ENCODE measurements at places on chromosomes 2 and 18. TPM values are rescaled to one million over a fixed set of nuclear protein-coding genes. Genes with fewer than 3 reads are reported as not detected.

GRCh38 chr2:228673876-228674554 lies 492.5 kb upstream of the SPHKAP start:
- no peak for DNase-seq

The ERLEC1 gene
- 43.7 TPM for total RNA-seq

- DNase-seq = no peak
Observed at GRCh38 chr2:5524551-5524950, 167.6 kb upstream of the SOX11 start.

DNA sequence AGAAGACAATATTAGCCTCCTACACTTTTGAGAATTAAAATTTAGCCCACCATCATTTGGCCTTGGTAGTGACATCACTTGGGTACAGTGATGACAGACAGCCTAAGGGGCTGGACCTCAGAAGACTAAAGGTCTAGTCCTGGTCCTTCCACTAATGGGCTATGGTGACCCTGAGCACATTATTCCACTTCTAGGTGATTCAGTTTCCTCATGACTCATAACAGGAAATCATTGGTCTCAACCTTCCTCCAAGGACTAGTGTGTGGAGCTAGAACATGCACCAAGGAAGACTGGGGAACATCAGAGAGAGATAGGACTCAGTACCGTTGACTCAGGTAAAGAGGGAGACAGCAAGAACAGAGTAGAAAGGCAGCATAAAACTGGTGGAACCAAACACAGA lies 64.0 kb downstream of the TFCP2L1 start:
- no peak for DNase-seq

DNA sequence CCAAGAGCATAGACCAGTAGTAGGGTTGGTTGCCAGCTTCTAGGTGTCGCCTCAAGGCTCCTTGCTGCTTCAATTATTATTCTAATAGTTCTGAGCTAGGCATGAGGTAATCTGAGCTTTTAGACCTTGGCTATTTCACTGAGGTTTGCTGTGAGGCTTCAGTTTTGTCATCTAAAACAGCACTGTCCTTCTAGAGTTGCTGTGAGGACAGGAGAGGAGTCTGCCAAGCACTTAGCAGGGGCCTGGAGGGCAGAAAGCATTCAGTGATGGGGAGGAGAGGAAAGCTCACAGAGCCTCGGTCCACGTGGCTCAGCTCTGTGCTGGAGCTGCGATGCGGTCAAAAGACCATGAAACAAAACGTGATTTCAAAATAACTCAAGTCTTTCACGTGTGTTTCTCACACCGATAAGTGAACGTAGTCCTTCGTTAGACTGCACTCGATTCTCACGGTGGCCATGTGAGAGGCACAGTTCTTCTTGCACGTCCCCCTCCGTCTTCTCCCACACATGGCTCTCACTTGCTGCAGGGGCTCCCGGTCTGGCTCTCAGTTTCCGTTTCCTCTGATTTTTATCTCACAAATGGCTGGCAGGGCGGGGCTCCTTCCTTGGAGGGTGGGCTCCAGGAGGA lies 113.7 kb downstream of the B3GNT2 start:
- peak; percentile 54 for DNase-seq

DNA sequence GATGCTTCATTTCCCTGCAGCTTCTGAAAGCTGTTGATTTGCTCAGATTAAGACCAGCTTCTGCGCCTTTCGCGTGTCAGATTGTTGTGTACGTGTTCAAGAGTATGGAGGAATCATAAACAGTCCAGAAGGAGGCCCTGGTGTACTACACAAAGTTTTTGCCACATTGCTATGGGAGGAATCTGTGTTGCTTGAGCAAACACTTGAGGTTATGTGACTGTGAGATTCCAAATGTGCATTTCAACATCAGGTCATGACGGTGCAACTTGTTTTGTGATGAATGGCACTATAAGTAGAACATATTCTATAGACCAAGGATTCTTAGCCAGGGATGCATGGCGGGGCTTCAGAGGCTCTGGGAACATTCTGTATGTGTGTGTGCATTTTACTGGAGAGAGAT lies 35.0 kb downstream of the SRSF7 start:
- no peak for DNase-seq

The RSAD2 gene
- total RNA-seq = 4.5 TPM

DNA sequence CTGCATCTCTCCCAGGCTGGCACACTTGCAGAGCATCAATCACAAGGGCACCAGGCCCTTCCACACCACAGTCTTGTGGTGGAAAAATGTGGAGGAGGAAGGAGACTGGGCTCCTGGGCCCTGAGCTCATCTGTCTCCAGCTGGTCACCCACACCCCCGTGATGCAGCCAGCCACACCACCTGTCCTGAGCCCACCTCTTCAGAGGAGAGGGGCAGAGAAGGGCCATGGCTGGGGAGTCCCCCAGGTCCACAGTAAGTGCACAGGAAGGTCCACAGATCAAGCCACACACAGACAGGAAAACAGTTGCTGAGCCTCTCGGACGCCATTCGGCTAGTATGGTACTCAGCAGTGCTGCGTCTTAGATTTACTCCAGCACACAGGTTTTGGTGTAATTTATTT lies 203.5 kb upstream of the SALL3 start:
- DNase-seq = no peak

The CCL20 gene
- total RNA-seq = 2.7 TPM

The SH2D6 gene
- 0.98 TPM for total RNA-seq

GRCh38 chr2:136297994-136298393 lies 180.0 kb upstream of the CXCR4 start:
- DNase-seq = no peak

The IL1B gene
- 2.9 TPM for total RNA-seq

- DNase-seq = no peak
Observed at GRCh38 chr2:170144761-170145160, 33.2 kb upstream of the MYO3B start.

The TGFA gene
- 30.8 TPM for total RNA-seq

DNA sequence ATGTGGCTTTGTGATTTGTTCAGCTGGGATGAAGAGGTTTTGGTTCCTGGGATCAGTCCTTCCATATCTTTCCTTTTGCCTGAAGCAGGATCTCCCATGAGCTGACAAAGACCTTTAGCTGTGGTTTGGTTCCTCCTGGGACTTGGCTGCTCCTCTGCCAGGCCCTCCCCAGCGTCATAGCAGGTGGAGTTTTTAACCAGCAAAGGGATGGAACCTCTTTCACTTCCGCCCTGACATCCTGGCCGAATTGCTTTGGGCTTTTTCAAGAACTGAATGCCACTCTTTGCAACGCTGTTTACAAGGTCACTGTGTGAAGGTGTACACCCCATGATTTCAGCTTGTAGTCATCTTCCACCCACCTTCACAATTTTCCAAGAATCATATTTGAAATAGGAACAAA lies 390 bp downstream of the PCARE start:
- DNase-seq = no peak

- peak; percentile 42 for DNase-seq
Observed at GRCh38 chr2:3491716-3492474, 27.4 kb downstream of the ADI1 start.

The GNAL gene
- 9.7 TPM for total RNA-seq

The TTC39C gene
- total RNA-seq = 17.4 TPM

- no peak for DNase-seq
Observed at GRCh38 chr2:15281681-15282080, 279.5 kb downstream of the NBAS start.

GRCh38 chr2:4140281-4140970 lies 437.1 kb downstream of the DCDC2C start:
- DNase-seq = no peak

The GNLY gene
- 5.5 TPM for total RNA-seq

The CUL3 gene
- 78.5 TPM for total RNA-seq

GRCh38 chr2:85744055-85744454 lies 9.7 kb upstream of the ATOH8 start:
- no peak for DNase-seq

DNA sequence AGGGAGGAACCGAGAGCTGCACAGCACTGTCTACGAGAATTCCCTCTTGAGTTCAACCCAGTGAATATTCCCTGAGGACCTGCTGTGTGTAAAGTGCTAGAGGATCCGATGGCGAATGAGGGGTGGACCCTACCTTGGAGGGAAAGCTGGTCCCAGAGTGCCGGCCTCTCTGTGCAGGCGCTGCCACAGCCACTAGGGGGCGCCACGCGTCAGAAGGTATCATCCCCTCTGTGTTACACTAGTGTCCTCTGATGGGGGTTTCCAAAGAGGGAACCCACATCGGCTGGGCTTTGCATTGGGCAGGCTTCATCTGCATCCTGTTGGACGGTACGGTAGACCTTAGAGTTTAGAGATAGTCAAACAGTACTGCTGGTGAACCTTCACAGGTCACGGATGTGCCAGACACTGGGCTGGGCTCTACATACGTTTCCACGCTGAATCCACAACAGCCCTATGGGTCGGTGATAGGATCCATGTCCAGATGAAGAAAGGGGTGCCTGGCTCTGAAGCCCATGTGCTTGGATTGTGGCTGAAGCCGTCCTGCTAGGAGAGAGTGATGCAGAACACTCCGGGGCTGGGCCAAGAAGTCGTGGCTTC lies 39.0 kb downstream of the COA5 start:
- peak; percentile 33 for DNase-seq

GRCh38 chr18:13014818-13015217 lies 23.7 kb downstream of the CEP192 start:
- no peak for DNase-seq

DNA sequence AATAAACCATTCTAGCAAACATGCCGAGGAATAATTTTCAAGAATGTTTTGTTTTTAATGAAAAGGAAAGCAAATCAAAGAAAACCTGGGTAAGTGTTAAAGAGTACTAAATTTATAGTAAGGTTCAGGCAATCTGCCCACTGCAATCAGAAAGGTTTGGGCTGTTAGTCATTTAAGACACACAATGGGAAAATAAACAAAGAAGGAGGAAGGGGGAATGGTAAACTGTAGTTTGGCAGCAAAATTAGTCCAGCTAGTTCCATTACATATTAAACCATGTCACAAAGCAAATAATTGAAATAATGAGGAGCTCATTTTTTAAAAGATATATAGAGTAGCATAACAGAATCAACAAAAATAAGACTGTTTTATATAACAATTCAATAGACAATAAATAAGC lies 87.5 kb upstream of the COPS8 start:
- DNase-seq = no peak

The STPG4 gene
- total RNA-seq = not detected
